Stimulated activated CD4-positive, alpha-beta T cell treated with anti-CD3 and anti-CD28 coated beads, TNF-alpha, amount 100 ng/mL, for 1 hour (primary cell): ENCODE measurements at places on chromosomes 16 and 17.
A peak's percentile ranks its signal among the peaks of the same experiment; 100 is the strongest.

- no peak for DNase-seq
These were observed 1.6 kb downstream of the SPIRE2 start for GRCh38 chr16:89829630-89830437.

GRCh38 chr17:57599271-57600045, 145.6 kb downstream of the CCDC182 start:
- DNase-seq = no peak

GRCh38 chr17:38735161-38735997, 5.2 kb downstream of the CISD3 start:
- peak; percentile 79 for DNase-seq

DNA sequence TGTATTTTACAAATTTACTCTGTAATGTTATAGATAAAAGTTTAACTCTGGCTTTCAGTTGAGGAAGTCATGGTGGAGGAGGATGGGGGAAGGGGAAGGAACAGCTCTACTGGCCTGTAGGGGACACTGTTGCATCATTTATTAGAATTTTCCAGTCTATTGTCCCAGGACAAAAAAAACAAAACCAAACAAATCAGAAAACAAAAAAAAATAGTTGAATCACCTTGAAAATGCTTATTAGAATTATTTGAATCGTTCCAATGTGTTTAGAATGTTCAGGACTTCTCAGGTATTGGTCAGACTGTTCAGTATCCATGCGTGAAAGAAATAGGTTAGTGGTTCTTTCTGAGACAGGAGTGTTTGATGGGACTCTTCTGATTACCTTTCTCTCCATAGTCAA, 242.0 kb downstream of the FTO start:
- DNase-seq = no peak

DNA sequence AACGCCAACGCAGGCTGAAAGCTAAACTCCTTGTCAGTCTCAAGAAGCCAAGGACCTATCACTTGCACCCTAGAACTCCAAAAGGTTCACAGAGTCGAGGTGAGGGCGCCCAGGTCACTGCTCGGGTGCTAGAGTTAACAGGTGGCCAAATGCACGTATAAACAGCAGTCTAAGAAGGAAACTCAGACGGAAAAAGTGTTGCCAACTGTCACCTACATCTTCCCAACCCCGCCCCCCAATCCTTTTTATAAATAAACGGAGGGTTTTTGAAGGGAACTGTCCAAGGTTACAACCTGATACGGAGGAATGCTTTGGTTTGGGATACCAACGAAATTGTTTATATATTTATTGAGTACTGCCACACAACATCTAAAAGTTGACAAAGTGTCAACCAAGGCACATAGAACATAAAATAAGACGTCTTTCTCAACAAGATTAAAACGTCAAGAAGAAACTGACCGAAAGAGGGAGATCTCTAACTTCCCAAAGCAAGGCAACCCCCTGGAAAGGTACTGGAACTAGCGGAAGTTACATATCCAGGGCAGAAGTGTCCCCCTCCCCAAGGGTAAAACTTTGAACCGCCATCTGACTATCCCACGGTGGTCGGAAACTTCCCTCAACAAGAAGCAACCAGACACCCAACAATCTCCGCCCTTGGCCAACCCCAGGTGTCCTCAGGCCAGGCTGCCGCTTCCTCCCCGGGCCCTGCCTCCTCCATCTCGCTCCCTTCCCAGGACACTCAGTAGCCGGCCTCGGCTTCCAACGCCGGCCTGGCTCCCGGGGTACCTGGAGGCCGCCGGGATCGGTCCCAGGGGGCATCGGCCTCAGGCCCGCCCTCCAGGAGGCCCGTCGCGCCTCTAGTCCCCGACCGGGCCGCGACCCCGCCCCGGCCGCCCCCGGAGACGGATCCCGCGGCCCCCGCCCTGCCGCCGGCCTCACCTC, 982 bp downstream of the SPAG9 start:
- DNase-seq = no peak

DNA sequence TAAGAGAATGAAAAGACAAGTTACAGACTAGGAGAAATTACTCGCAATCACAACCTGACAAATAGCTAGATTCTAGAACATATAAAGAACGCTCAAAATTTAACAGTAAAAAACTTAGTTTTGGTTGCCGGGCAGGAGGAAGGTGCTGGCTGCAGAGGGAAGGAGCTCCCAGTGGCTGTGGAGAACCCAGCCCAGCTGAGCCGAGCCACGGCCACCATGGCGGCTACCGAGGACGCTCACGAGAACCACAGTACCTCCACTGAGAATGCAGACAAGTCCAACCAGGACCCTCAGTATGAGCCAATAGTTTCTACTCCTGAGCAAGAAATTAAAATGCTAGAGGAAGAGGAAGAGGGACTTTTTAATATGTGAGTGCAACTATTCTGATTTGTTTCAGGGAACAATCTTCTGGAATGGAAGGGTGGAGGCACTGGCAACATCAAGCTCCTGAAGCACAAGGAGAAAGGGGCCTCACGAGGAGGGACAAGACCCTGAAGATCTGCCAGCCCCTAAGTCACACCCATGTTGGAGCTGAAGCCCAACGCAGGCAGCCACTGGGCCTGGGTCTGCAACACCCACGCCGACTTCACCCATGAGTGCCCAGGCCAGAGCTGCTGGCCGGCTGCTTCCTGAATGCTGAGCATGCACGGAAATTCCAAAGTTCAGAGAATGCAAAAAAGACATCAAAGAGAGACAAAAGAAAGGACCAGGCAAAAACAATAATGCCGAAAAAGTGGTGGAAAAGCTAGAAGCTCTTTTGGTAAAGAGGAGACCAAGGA, 55.0 kb downstream of the DNAH17 start:
- no peak for DNase-seq

- no peak for DNase-seq
These were observed 244.4 kb downstream of the HS3ST3B1 start for GRCh38 chr17:14545156-14545906.

GRCh38 chr16:28882551-28883160, 4.4 kb downstream of the ATP2A1 start:
- no peak for DNase-seq

- DNase-seq = no peak
These were observed 14.7 kb upstream of the RUNDC3A start for GRCh38 chr17:44293509-44294226.

- DNase-seq = no peak
These were observed 54.0 kb downstream of the ANKRD11 start for GRCh38 chr16:89436366-89436765.

GRCh38 chr17:27596566-27597187, 34.3 kb upstream of the LGALS9 start:
- DNase-seq = no peak
